ENCODE measurements at places on chromosomes 6 and 20. TPM values are rescaled to one million over a fixed set of nuclear protein-coding genes. Genes with fewer than 3 reads are reported as not detected.

The GSTA3 gene
- not detected for total RNA-seq

The BCLAF1 gene
- 150 TPM for total RNA-seq

The WFDC2 gene
- total RNA-seq, result not detected

The TFAP2D gene
- total RNA-seq, result not detected

The UBD gene
- 231 TPM for total RNA-seq

Measured in bladder microvascular endothelial cell (primary cell).